ENCODE measurements at places on chromosomes 16 and 17.

DNA sequence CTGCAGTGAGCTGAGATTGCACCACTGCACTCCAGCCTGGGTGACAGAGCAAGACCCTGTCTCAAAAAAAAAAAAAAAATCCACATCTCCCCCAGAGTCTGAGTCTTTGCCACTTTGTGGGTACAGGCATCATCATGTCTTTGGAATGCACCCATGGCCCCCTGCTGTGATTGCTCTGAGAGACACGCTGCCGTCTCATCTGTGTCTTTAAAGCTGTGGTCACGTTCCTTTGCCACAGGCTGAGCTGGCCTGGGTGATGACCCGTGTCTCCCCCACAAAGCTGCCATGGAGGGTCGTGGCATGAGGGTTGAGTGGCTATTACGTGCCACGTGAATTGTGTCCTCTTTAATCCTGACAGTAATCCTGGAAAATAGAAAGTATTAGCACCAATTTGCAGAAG, 20.2 kb downstream of the CRISPLD2 start:
- no peak for DNase-seq

DNA sequence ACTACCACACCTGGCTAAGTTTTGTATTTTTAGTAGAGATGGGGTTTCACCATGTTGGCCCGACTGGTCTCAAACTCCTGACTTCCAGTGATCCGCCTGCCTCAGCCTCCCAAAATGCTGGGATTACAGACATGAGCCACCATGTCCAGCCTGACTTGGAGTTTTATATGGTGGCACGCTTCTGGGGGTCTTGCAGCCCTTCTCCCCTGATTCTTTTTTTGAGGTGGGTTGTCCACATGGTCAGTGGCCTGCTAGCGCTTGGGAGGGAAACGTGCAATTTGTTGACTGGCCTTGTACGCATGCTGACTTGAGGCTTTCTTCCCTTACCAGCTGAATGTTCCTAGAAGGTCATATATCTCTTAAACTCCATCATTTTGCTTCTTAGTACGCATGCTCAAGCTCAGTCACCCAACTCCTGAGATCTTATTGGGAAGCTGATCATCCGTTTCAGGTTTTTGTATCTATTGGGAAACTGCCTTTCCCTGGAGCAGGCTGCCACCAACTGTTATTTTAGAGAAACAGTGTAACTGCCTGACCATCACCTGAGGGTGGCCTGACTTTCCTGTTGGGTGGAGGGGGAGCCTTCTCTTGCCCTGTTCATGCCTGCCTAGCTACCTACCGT, 13.7 kb upstream of the LDHD start:
- DNase-seq = no peak

- DNase-seq = no peak
Observed at GRCh38 chr16:65305266-65305959, 183.6 kb upstream of the CDH11 start.

GRCh38 chr17:18318117-18318516, 3.0 kb downstream of the SMCR8 start:
- DNase-seq = no peak

- no peak for DNase-seq
Observed at GRCh38 chr16:84508502-84508901, 4.0 kb upstream of the MEAK7 start.

- DNase-seq = peak; percentile 68
Observed at GRCh38 chr17:8220783-8221662, 10.6 kb upstream of the AURKB start.

DNA sequence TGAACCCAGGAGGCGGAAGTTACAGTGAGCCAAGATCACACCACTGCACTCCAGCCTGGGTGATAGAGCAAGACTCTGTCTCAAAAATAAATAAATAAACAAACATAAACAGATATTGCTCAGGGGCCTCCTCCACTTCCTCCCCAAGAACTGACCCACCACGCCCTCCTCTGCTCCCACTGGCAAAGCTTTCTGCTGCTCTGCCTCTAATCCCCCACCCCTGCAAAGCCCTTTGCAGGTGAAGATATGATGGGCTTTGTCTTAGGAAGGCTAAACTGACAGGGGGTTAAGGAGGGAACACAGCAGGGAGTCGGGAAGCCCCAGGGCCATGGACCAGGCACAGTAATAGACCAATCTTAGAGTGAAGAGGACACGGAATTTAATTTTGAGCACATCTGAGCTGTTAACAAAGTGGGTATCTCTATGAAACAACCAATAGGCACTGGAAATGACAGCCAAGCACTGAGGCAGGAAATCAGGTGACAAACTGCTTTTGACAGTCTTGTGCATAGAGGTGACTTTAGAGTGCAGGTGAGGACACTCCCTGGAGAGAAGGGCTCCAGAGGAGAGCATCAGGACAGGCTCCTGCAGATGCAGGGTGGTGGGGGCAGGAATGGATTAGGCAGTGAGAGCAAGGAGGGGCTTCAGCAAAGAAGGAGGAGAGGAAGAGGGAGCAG, 6.4 kb upstream of the CD300LD start:
- no peak for DNase-seq

GRCh38 chr16:66405057-66405783, 21.9 kb upstream of the BEAN1 start:
- no peak for DNase-seq

DNA sequence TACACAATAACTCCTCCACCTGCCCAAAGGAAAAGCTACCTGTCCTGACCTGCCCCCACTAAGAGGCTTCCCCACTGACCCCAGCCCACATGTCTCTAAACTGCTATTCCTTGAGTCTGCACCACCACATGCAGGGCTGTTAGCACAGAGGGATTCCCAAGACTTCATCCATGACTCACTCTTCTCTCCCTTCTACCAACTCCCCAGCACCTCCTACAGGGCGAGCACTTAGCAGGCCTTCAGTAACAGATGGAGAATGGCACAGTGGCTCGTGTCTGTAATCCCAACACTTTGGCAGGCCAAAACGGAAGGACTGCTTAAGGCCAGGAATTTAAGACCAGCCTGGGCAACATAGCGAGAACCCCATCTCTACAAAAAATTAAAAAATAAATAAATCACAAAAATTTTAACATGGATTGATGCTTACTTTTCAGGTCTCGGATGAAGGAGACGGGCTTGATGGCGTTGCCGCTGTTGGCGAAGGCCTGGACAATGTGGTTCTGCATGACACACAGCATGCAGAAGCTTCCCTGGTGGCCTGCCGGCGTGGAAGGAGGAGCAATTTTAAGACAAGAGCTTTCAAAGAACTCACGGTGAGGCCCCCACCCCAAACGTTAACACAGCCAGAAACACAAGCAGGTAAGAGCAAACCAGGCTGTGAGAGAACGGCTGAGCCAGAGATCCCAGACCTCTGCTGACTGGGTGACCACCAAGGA, 12.0 kb downstream of the USP36 start:
- no peak for DNase-seq

DNA sequence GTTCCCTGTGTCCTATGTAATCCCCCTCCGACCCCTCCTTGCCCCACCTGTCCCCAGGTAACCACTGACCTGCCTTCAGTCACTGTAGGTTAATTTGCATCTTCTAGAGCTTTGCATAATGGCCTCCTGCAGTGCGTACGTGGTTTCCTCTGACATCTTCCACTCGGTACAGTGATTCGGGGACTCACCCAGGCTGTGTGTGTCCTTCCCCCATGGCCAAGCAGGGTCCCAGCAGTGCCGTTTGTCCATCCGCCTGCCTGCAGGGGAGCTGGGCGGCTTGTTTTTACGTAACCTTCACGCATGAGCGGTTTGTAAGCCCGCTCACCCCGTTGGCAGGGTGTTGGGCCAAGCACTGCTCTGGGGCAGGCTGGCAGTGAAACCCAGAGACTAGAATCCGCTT, 7.9 kb downstream of the MAPK8IP3 start:
- no peak for DNase-seq

DNA sequence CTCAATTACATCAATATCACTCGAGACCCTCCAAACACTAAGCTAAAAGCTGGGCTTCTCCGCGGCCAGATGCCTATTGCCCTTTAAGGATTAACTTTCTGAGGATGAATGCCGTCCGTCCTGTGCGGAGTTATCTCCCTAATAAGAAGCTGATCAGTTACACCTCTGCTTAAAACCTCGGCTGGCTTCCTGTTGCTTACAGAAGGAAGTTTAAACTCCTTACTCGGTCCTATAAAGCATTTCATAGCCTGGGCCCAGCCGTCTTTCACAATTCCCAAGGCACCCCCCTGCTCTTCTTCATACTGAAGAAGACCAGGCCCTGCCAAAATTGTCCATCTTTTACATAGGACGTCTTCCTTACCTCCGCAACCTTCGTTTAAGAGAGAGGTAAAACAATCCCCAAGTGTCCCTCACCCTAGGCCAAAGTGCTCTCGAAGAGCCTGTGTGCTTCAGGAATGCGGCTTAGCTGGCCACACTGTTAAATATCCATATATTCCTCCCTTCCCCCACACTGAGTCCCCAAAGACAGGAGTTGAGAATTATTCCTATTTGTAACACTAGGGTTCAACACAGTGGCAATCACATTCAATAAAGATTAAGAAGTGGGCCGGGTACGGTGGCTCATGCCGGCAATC, 112.6 kb upstream of the IRX5 start:
- DNase-seq = no peak
